ENCODE measurements at places on chromosomes 7 and 10.

- DNase-seq: no peak
Observed at GRCh38 chr10:11875494-11876281, 52.5 kb downstream of the PROSER2 start.

DNA sequence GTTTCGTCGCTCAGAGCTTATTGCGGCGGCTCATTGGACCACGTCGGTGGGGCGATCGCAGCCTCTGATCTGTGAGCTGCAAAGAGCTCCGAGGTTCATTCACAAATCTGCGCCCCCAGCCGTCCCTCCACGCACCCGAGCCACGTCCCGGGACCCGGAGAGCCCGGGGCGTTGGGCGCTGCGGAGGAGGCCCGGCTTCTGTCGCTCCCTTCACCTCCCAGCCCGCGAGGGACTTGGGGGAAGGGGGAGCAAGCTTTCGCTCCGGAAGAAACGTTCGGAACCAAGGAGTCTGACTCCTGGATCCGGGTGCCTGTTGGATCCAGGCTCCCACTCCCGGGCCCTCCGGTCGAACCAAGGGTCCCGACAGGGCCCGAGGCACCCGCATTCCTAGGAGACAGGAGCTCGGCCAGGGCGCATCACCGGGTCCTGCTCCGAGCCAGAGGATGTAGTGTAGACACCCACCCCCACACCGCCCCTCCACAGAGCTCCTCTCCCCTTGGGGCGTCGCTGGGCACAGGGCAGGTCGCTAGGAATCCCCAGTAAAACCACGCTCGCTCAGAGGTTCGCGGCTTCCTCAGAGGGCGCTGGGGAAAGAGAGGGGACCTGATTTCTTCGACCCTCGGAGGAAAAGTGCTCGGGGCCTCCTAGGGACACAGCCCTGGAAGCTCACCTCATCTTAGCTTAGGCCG lies 7.9 kb upstream of the EN2 start:
- DNase-seq: no peak

- no peak for DNase-seq
Observed at GRCh38 chr7:7321681-7322080, 139.3 kb downstream of the C1GALT1 start.

DNA sequence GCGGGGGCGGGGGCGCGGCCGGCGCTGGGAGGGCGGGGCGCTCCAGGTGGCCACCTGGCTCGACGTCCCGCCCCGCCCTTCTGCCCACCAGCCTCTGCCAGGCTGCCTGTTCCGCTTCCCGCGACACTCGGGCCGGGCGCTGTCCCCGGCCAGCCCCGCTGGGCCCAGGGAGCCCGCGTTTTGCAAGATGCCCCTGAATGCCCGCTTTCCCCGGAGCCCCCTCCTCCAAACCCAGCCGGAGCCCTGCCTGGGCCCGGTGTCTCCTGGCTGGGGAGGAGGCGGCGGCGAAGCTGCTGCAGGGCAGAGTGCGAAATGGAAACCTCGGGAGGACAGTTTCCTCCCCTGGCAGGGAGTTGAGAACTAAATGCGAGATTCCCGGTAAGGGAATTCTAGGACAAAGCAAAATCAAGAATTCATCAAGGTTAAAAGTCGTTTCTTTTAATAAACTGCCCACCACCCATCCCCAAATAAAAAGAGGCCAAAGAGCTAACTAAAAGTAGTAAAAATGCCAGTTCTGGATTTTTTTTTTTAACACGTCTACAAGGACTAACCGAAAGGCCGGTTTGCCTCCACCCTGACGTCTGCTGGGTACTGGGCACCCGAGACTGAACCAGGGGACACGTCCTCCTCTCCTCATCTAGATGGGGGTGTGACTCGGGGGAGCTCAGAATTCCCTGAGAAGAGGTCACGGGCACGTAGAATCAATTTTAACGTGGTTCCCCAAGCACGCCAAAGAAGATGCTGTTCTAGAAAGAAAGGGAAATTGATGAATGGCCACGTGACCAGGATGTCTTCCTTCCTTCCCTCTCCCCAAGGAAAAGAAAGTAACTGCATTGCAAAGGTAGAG lies 200.4 kb upstream of the NFE2L3 start:
- DNase-seq: peak; percentile 91

DNA sequence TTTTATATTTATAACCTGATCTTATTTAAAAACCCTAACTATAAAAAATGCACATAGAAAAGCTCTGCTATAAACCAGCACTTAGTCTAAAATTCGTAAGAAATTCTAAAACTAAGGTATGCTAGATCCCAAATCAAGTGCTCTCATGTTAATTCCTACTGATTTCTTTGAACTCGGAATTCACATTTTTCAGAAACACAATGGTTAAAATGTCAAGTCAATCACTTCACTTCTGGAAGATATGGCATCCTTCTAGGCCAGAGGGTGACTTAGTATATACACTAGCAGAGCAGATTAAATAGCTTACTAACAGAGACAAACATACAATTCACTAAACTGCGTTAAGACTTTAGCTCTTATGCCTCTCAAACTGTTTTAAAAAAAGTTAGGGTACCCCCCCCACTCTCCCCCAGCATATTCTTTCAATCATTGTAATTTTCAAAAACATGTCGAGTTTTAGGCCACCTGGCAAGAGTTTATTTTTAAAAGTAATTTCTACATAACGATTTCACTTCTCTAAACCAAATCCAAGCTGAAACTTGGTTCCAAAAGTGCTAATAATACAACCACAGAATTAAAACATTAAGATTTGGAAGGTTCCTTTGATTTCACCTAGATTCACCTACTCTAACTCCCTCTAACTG lies 129.4 kb downstream of the NRBF2 start:
- DNase-seq: no peak

DNA sequence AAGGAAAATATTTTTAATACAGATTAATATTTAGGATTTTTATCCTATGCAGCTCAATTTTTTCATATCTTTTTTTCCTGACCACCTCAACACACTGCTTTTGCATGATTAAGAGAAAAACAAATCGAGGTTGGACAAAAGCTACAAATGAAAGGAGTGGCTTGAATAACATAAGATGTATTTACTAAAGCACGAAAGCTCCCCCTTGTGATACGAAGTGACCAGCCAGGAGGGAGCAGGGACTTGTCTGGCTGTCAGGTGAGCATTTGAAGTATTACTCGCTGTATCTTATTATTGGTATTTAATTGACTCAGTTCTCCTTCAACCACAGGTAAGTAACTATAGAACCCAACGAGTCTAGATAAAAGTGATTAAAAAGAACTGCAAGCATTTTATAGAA lies 265.2 kb upstream of the PHF14 start:
- no peak for DNase-seq
